WTC11 (cell line): ENCODE measurements at places on chromosomes 7 and 10. TPM values are rescaled to one million over a fixed set of nuclear protein-coding genes. Genes with fewer than 3 reads are reported as not detected.

- H3K36me3 ChIP-seq: no peaks in the 10 kb centered on the region
- no peak overlapping the region for H3K27ac ChIP-seq
- no peaks in the 10 kb centered on the region for H3K27me3 ChIP-seq
- H3K4me1 ChIP-seq: peaks cover 5% of the 10 kb centered on the region; the same call in 1 of the 2 replicates
Measured at GRCh38 chr7:30664184-30664885, 17.9 kb downstream of the CRHR2 start.

- H3K4me3 ChIP-seq: no peak overlapping the region
- peaks cover 2% of the 10 kb centered on the region; the same call in 1 of the 2 replicates for H3K36me3 ChIP-seq
- no peak overlapping the region for H3K27ac ChIP-seq
- no peak for DNase-seq
Measured at GRCh38 chr7:66330961-66331360, 125.8 kb downstream of the TPST1 start.

The C7orf57 gene
- 0.39 to 0.90 TPM (median 0.60 TPM) in 3 replicates for total RNA-seq

The GPR37 gene
- total RNA-seq: 10.9 to 20.4 TPM (median 11.3 TPM) in 3 replicates

DNA sequence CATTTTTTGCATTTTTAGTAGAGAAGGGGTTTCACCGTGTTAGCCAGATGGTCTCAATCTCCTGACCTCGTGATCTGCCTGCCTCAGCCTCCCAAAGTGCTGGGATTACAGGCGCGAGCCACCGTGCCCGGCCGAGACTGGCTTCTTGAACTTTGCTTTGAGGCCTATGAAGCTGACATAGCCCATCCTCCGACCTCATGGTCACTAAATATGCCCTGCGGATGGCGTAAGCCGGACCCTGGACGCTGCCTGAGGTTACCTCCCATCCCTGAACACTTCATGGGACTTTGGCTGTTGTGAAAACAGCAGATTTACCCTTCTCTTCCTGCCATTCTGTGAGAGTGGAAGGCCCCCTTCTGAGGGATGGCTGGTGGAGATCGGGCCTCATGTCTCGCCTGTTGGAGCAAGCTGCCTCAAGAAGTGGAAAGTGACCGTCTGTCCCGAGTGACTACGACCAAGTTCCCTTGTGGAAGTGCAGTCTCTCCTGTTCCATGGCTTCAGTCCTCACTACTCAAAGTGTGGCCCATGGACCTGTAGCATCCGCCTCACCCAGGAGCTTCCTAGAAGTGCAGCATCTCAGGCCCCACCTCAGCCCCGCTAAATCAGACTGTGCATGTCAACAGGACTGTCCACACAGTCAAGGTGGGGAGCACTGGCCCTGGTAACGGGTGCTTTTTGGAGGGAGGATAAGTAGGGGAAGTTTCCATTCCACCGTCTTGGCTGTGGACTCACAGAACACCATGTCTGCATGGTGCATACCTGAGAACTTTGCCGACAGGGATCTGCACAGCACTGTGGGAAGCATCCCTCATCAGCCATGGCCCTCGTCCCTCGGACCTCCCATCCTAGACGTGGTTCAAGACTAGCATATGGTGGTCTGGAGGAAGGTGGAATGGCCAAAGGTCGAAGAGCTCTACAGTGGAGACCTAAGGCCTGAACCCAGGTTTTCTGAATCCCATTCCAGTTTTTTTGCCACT lies 210.5 kb upstream of the SHH start:
- no peak overlapping the region for H3K4me3 ChIP-seq
- no peak overlapping the region for H3K27ac ChIP-seq
- H3K4me1 ChIP-seq: no peaks in the 10 kb centered on the region
- DNase-seq: no peak

GRCh38 chr10:5775685-5776084 lies 37.5 kb downstream of the GDI2 start:
- H3K4me3 ChIP-seq: no peak overlapping the region
- H3K27me3 ChIP-seq: no peaks in the 10 kb centered on the region
- H3K36me3 ChIP-seq: peaks cover 61% of the 10 kb centered on the region
- no peak for DNase-seq

The SLC18A3 gene
- total RNA-seq: 0.07 to 0.13 TPM (median 0.09 TPM) in 3 replicates

GRCh38 chr7:156998988-156999957 lies 11.2 kb downstream of the MNX1 start:
- H3K27me3 ChIP-seq: peaks cover 95% of the 10 kb centered on the region
- no peak overlapping the region for H3K27ac ChIP-seq
- peak; percentile 46 for DNase-seq
- peaks cover 27% of the 10 kb centered on the region for H3K4me1 ChIP-seq
- H3K4me3 ChIP-seq: peak overlapping the region; percentile 49

The ZNF25 gene
- 0.44 to 1.3 TPM (median 1.1 TPM) in 3 replicates for total RNA-seq

GRCh38 chr7:4642468-4643203 lies 39.5 kb upstream of the FOXK1 start:
- H3K4me3 ChIP-seq: peak overlapping the region; percentile 73
- H3K27me3 ChIP-seq: peaks cover 39% of the 10 kb centered on the region
- peaks cover 3% of the 10 kb centered on the region; the same call in 1 of the 2 replicates for H3K36me3 ChIP-seq
- H3K4me1 ChIP-seq: peaks cover 2% of the 10 kb centered on the region; the same call in 1 of the 2 replicates

The PRTFDC1 gene
- total RNA-seq: 4.8 to 6.4 TPM (median 6.1 TPM) in 3 replicates

GRCh38 chr10:58746474-58747185 lies 234.0 kb downstream of the BICC1 start:
- H3K27ac ChIP-seq: peak overlapping the region; percentile 66
- H3K27me3 ChIP-seq: no peaks in the 10 kb centered on the region
- H3K4me3 ChIP-seq: no peak overlapping the region
- DNase-seq: no peak

- H3K27ac ChIP-seq: no peak overlapping the region
- peak; percentile 58 for DNase-seq
- no peaks in the 10 kb centered on the region for H3K4me1 ChIP-seq
- H3K36me3 ChIP-seq: no peaks in the 10 kb centered on the region; the same call in 1 of the 2 replicates
Measured at GRCh38 chr10:120221873-120222485, 235.0 kb upstream of the PLPP4 start.

DNA sequence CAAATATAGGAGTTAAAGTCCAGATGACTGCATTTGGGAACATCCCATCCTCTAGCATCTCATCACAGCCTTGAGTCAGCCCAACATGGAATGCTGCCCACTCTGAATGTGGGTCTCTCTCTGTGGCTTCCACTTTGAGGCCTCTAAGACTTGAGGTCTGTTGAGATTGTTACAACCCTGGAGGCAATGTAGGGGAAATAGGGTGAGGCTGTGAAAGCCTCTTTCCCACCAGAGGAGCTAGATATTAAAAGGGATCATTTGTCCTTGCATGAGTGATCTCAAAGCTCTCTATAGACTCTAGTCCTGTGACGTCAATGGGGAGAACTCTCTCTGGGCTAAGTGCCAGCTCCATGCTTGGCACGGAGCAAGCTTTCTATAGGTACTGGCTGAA lies 6.4 kb upstream of the GOLGA7B start:
- H3K36me3 ChIP-seq: no peaks in the 10 kb centered on the region; the same call in none of the 2 replicates
- H3K27ac ChIP-seq: no peak overlapping the region
- no peaks in the 10 kb centered on the region for H3K4me1 ChIP-seq
- H3K4me3 ChIP-seq: no peak overlapping the region

The SAP25 gene
- total RNA-seq: 9.3 to 11.7 TPM (median 9.7 TPM) in 3 replicates

GRCh38 chr10:23318359-23318758 lies 26.2 kb downstream of the C10orf67 start:
- H3K4me1 ChIP-seq: no peaks in the 10 kb centered on the region
- no peak overlapping the region for H3K27ac ChIP-seq
- no peaks in the 10 kb centered on the region for H3K36me3 ChIP-seq
- DNase-seq: no peak
- no peaks in the 10 kb centered on the region for H3K27me3 ChIP-seq

The TNS3 gene
- total RNA-seq: 28.3 to 37.7 TPM (median 29.6 TPM) in 3 replicates

DNA sequence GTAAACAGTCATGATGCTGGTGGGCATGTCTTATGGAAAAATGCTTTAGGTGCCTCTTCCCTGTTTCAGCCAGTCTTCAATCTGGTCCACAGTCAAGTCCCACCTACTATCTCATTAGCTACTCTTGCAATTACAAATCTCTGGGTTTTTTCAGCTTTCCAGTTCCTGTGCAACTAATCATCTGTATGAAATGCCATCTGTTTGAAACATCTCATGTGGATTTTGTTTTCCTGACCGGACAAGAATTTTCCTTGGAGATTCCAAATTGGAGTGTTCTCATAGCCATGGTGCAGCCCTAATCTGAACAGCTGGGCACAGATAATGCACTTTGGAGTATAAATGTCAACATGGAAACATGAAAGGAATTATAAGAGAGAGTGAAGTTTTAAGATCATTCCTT lies 41.3 kb upstream of the CALN1 start:
- H3K36me3 ChIP-seq: peaks cover 8% of the 10 kb centered on the region
- no peak overlapping the region for H3K27ac ChIP-seq
- DNase-seq: no peak
- H3K4me3 ChIP-seq: no peak overlapping the region
- peaks cover 3% of the 10 kb centered on the region; the same call in 1 of the 2 replicates for H3K27me3 ChIP-seq

- peaks cover 3% of the 10 kb centered on the region; the same call in 1 of the 2 replicates for H3K4me1 ChIP-seq
- no peak for DNase-seq
Measured at GRCh38 chr10:131071721-131072120, 239.8 kb downstream of the TCERG1L start.

- no peak for DNase-seq
- peaks cover 10% of the 10 kb centered on the region for H3K27me3 ChIP-seq
- no peak overlapping the region for H3K27ac ChIP-seq
- H3K4me1 ChIP-seq: peaks cover 49% of the 10 kb centered on the region
- H3K36me3 ChIP-seq: no peaks in the 10 kb centered on the region
Measured at GRCh38 chr10:7084280-7085005, 326.4 kb downstream of the SFMBT2 start.

- no peak for DNase-seq
- peaks cover 36% of the 10 kb centered on the region for H3K4me1 ChIP-seq
- no peaks in the 10 kb centered on the region for H3K36me3 ChIP-seq
Measured at GRCh38 chr10:34319197-34319846, 495.8 kb downstream of the PARD3 start.

The SKIDA1 gene
- total RNA-seq: 9.4 to 12.9 TPM (median 11.8 TPM) in 3 replicates

GRCh38 chr10:87771871-87772500 lies 46.0 kb downstream of the ATAD1 start:
- no peak overlapping the region for H3K27ac ChIP-seq
- no peaks in the 10 kb centered on the region for H3K27me3 ChIP-seq
- DNase-seq: no peak
- no peak overlapping the region for H3K4me3 ChIP-seq
- H3K36me3 ChIP-seq: peaks cover 22% of the 10 kb centered on the region

- H3K36me3 ChIP-seq: no peaks in the 10 kb centered on the region
- H3K27me3 ChIP-seq: no peaks in the 10 kb centered on the region
- DNase-seq: no peak
Measured at GRCh38 chr10:116722736-116723427, 19.5 kb downstream of the HSPA12A start.

DNA sequence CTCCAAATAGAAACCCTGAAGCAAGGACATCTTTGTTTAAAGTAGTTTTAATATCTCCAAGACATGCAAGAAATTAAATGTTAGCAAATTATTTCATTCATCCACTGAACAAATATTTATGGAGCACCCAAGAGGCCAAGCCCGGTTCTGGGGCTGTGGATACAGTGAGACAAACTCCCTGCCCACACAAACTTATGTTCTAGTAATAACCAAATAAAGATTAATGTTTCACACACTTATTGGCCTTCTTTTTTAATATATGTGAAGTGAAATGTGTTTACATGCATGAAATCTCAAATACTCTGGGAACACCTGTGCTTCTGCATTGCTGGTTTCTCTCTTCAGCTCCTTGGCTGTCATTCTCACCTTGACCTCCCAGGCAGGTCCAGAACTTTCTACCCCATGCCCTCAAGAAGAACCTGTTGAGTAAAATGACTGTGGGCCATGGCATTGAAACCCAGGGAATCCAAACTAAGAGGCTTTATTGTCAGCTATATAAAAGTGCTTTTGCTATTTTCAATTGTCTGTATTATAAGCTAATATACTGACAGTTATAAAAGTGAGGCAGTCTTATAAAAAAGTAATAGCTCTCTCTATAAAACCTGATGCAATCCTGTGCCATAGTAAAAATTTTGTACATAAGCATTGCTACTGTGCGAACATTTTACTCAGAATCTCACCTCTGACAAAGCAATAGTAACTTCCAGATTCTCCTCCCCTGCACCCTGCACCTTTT lies 43.7 kb downstream of the SVIL start:
- H3K27ac ChIP-seq: peak overlapping the region; percentile 97; the same call in 1 of the 2 replicates
- no peaks in the 10 kb centered on the region for H3K27me3 ChIP-seq
- H3K4me3 ChIP-seq: no peak overlapping the region; the same call in 1 of the 2 replicates

DNA sequence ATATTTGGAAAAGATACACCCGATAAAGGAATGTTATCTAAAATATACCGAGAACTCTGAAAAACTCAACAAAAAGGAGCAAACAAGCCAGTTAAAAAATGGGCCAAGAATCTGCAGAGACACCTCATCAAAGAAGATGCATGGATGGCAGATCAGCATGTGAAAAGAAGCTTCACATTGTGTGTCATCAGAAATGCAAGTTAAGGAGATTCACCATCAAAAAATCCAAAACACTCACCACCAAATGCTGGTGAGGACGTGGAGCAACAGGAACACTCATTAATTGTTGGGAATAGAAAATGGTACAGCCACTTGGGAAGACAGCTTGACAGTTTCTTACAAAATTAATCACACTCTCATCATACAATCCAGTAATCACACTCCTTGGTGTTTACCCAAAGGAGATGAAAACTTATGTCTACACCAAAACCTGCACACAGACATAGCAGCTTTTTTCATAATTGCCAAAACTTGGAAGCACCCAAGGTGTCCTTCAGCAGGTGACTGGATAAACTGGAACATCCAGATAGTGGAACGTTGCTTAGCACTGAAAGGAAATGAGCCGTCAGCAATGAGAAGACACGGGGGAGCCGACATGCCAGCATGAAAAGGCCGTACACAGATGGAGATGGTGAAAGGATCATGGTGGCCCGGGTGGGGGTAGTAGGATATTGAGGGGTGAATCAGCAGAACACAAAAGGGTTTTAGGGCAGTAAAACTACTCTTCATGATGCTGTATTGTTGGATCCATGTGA lies 27.9 kb upstream of the PWWP2B start:
- H3K4me3 ChIP-seq: no peak overlapping the region
- no peak overlapping the region for H3K27ac ChIP-seq
- H3K27me3 ChIP-seq: no peaks in the 10 kb centered on the region
- DNase-seq: no peak
- peaks cover 19% of the 10 kb centered on the region for H3K4me1 ChIP-seq

The PALD1 gene
- 36.1 to 43.6 TPM (median 38.5 TPM) in 3 replicates for total RNA-seq
